Stimulated activated CD8-positive, alpha-beta memory T cell treated with anti-CD3 and anti-CD28 coated beads, Interleukin-7, amount 100 ng/mL, for 48 hours (primary cell): ENCODE measurements at places on chromosomes 12 and 14.
A peak's percentile ranks its signal among the peaks of the same experiment; 100 is the strongest.

DNA sequence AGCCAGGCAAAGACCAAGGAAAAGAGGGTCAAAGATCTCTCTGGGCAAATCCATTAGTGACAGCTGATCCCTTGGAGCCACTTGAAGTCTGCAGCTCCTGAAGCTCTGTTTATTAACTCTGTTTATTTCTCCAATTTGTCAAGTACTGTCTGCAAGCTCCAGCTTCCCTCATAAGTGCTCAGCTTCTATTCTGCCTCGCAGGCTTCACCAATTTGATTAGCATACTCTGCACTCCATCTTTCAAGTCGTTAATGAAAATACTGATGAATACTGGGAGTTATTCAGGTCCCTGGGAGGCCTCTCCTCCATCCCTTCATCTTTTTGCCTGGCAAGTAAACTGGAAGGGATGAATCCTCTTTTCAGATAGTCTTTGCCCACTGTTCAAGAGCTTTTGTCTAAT lies 54.3 kb downstream of the TTC9 start:
- no peak for DNase-seq

DNA sequence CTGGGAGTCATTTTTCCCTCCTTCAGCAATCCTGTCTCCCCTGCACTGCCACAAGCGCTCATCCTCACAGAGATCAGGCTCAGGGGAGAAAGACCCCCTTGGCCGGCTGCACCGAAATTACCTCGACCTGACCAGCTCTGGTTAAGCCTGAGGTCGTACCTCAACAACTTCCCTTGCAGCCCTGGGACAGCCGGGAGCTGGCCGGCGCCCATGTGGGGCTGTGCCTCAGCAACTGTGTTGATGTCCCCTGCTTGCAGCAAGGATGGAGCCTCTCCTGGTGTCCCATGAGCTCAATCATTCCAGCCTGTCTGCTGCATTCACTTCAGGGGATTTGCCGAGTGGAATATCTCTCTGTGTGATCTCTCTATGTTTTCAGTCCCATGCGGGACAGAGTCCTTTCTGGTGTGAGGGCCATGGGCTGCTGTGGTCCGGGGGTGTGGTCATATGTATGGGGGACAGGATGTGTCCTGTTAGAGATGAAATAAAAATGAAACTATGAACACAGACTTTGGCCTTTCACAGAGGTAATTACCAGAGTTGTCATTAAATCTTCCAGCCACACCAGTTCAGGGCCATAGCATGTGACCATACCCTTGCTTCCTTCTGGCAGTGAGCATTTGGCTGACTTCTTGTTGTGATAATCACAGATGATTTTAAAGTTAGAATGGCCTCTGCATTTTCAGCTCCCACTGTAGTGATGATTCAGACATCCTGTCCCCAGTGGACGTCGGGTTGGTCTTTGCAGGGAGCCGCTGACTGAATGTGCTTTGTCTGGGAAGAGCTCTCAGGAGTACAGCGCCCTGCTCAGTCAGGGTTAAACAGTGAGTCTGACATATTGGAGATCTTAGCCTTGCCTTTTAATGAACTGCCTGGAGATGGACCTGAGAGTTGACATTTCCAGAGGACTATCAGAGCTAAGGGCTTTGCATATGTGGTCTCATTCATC lies 405.9 kb downstream of the AACS start:
- no peak for DNase-seq

DNA sequence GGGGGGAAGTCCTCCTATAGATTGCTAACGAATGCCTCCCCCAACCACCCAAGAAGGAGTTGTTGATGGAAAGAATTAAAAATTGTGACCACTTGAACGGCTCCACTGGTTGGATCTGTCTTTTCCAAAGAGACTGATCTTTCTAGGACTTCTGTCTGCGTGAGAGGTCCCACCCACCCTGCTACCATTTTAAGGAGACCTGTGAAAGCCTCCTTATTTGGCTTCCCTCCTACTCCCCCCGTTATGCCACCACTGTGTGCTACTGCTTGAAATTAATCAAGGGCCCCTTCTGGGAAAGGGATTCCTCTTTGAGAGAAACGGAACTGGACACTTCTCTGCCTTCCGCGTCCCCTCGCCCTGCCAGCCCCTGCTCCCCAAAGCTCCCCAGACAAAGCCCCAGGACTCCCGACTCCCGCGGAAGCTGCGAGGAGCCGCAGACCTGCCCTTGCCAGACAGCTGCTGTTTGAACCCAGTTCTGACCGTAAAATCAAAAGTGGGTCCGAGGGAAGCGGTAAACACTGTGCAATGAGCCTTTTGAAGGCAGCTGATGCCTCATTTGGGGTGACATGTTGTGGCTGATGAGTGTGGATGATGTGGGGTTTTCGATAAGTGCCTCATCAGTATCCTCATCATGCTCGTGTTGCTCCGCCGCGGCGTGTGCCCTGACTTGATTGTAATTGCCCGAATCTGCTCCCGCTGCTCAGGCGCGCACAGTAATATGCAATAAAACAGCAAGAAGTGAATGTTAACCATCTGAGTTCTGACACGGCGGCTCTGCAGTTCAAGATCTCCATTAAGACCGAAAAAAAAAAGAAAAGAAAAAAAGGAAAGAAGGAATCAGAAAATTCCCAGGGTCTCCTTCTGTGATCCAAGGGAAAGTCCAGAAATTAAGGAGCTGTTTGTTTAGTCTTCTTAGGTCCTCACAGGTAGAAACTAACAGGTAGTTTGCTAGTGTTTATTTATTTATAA lies 48.2 kb downstream of the MBIP start:
- DNase-seq = peak; percentile 43

DNA sequence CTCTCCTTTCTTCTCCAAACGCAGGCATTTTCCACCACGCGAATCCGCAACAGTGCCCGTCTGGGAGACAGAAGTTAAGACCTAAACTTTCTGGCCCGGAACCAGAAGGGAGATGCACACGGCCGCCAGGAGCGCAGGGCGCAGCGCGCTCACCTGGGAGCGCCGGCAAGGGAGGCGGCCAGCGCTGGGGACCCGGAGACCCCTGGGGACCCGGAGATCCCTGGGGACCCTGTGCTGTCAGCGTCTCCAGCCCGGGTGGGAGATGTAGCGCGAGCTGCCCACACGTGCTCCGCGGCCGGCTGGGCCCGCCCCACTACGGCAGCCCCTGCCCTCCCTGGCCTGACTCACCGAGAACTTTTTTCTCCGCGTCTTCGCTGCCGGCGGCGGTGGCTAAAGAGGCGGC lies 620 bp downstream of the YBX3 start:
- DNase-seq = peak; percentile 48

DNA sequence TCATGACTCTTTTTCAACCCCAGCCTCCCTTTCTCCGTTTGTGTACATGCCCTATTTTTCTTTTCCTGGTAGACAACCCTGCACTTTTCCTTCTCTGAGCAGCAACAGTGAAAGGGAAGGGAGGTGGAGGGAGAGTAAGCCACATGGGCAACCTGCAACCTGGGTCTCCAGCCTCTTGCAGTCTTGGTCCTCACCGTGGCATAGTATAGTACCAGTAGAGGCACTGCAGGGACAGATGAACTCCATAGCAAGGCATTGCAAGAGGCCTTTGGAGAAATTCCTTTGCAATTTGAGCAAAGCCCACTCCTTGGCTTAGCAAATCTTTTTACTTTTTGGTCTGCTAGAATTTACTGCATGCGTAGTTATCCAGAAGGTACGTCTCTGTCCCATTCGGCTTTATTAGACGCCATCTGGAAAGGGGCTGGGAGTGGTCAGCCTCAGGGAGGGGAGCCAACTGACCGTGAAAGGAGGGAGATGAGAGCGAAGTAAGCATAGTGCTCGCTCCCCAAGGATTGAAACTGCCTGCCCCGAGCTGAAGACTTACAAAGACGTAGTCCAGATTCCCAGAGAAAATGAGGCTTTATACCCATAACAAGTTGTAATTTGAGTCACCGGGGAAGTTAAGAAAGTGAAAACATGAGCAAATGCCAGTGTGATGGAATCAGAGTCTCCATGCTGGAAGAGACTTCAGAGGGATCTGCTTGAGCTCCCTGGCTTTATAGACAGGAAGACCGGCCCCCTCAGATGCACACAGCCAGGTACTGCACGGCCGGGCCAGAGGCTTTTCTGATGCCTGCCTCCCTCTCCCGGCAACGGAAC lies 332.0 kb downstream of the CACNA1C start:
- no peak for DNase-seq

- DNase-seq = no peak
Measured at GRCh38 chr14:65226824-65227604, 124.7 kb upstream of the MAX start.

- DNase-seq = no peak
Measured at GRCh38 chr12:103956509-103957027, 9.1 kb upstream of the TDG start.

GRCh38 chr12:111664499-111664898 lies 21.3 kb downstream of the BRAP start:
- no peak for DNase-seq

GRCh38 chr12:59636945-59637691 lies 41.3 kb downstream of the SLC16A7 start:
- no peak for DNase-seq

DNA sequence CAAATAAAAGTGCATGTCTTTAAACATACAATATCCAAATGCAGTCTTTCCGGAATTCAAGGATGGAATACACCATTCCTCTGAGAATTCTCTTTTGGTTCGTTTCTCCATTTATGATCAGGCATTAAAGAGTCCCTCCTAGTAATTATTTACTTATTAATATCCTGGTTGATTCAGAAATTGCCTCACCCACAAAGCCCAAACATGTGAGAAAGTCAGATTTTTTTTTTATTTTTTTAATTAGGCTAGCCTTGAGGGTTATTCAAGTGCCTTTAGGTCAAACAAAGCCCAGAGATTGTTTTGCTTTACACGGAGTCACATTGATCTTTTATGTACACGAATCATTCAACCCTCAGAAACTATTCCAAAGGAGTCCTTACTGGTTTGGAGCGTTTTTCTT lies 6.4 kb upstream of the TSPAN8 start:
- DNase-seq = no peak

- no peak for DNase-seq
Measured at GRCh38 chr12:81077329-81077685, 572 bp upstream of the ACSS3 start.

DNA sequence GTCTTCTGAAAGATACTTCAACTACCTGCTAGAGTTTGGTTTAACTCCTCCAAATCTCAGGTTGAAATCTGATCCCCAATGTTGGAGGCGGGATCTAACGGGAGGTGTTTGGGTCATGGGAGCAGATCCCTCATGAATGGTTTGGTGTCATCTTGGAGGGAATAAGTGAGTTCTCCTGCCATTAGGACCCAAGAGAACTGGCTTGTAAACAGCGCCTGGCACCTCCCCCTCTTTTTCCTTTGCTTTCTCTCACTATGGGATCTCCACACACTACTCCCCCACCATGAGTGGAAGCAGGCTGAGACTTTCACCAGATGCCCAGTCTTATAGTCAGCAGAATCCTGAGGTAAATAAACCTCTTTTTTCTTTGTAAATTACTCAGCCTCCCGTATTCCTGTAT lies 2.5 kb downstream of the CNIH1 start:
- no peak for DNase-seq

DNA sequence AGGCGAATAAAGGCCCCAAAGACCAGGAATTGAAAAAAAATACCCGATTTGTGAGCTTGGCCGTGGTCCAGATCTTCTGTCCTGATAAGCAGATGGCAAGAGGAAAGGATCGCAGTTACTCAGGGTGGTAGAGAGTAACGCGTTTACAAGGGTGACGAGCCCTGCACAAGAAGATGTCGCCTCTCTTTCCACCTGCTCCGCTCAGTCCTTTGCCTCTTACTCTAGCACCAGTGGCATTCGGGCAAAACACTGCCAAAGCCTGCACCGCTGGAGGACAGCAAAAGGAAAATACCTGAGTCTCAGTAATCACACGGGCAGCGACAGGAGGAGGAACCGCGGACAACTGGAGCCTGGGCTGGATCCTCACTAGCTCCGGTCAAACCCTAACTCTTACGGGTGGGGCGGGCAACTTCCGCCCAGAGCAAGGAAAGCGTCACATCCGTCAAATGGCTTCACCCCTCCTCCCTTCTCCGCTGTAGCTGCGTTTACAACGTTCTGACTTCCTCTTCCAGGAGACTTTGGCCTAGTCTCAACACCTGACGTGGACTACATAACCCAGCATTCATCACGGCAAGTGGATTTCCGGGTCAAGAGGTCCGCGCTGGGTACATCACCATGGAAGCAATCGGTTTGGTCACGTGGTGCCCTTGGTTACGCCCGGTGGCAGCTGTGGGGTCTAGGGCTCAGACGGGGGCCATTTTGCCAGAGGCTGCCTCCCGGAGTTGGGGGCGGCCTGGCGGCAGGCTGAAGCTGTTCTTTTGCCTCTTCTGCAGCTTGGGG lies at the start of the genes KLHL28 and TOGARAM1:
KLHL28 (minus strand) TSS at position 394 of the 780 bp plus-strand sequence. CDS start 16,019 bp downstream, outside the sequence.
TOGARAM1 (plus strand) TSS at position 637 of the 780 bp plus-strand sequence. CDS start 232 bp downstream, outside the sequence.
- DNase-seq = peak; percentile 97

DNA sequence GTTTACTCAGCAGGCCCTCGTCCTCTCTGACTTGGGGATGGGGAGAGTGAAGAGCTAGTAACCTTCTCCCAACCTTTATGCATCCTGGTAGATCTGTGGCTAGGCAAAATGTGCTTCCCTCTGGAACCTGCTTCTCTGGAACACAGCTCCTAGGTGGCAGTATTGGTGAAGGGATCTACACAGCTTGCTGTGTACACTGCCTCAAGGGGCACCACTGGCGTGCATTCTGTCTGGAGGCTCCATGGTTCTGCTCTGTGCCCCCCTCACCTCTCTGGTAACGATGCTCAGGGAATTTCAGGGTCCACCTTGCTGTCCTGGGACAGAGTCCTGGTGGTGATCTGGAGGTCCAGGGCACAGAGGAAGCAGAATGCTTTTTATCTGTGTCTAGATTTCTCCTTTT lies 43.5 kb upstream of the KCNA5 start:
- DNase-seq = no peak

DNA sequence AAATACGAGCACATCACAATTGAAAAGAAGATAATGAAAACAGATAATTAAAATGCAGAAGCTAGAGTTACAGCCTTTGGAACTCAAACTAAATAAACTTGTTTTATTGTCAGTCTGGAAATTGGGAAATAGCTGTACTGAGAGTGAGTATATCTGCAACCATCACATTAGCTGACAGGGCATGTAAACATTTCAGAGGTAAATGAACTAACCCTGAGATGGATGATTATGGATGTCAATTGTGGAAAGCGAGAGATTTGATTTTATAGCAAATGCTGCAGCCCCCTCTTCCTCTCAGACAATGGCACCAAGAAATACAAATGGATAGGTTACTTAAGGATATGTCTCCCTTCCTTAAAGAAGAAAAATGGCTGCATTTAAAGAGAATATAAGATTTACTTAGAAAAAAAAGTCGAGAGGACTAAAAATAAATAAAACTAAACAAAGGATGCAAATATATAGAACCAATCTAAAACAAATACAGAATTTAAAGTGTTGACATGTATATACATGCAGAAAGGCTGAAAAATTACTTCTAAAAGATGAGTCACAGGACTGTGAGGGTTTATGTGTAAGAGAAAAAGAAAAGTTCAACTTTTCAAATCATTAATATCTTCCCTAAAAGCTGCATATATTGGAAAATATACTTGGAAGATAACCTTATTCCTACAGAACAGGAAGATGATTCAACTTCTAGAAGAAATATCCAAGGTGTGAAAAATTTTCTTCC lies 120.3 kb upstream of the FLRT2 start:
- no peak for DNase-seq

DNA sequence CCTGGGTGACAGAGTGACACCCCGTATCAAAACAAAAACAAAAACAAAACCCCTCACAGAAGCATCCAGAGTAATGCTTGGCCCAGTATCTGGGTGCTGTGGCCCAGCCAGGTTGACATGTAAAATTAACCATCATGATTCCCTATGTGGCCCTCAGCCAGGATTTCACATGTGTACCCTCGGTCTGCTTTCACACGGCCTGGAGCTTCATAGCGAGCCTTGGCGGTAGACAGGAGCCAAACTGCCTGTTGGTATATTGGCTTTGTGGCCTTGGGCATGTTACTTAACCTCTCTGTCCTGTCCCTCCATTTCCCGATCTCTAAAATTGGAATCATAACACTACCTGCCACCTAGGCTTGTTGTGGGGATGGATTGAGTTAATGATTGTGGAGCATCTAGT lies 65.5 kb downstream of the ADCK1 start:
- DNase-seq = no peak

- DNase-seq = no peak
Measured at GRCh38 chr12:77751939-77752338, 78.8 kb upstream of the NAV3 start.
